ENCODE measurements at places on chromosomes 6 and 20.

DNA sequence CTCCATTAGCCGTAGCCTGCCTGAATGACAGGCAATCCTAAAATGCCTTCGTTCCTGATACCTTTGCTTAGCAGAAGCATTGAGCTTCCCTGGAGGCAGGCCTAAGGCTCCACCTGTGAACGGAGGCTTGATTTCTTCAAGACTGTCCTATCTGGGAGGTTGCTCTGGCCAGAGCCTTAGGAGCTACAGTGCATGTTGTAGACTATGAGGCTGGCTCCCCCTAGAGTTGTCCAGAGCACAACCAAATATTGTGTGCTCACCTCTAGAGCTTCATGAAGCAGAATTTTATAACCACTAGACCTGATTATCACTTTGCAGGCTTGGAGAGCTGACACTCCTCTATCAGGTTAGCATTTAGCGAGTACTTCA is 217.8 kb downstream of the MAFB start:
- no peak for DNase-seq

- DNase-seq = no peak
Observed at GRCh38 chr6:16265351-16266341, 27.3 kb downstream of the GMPR start.

DNA sequence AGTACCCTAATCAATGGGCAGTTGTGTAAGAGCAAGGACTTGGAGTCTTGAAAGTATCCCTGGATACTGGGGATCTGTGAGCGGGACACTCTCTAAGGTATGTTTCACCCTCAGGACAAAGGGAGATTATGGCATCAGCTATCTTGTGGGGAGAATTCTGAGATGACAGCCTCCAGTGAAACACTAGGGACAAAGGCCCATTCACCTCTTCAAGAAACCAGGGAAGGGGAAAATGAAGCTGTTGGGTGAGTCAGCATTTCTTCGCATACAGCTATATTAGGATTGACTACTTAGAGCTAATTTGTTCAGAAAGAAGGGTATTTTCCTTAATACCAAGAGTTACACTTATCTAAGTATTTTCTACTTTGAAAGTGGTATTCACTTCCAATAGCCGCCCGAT is 35.9 kb downstream of the OPN5 start:
- DNase-seq = no peak

- no peak for DNase-seq
Observed at GRCh38 chr6:87932361-87932760, 115.3 kb upstream of the SPACA1 start.

GRCh38 chr20:58233881-58234528 is 5.6 kb upstream of the ANKRD60 start:
- no peak for DNase-seq

- no peak for DNase-seq
Observed at GRCh38 chr6:5343998-5344397, 82.7 kb downstream of the FARS2 start.

GRCh38 chr6:81793821-81794475 is 41.5 kb upstream of the TENT5A start:
- DNase-seq = no peak

DNA sequence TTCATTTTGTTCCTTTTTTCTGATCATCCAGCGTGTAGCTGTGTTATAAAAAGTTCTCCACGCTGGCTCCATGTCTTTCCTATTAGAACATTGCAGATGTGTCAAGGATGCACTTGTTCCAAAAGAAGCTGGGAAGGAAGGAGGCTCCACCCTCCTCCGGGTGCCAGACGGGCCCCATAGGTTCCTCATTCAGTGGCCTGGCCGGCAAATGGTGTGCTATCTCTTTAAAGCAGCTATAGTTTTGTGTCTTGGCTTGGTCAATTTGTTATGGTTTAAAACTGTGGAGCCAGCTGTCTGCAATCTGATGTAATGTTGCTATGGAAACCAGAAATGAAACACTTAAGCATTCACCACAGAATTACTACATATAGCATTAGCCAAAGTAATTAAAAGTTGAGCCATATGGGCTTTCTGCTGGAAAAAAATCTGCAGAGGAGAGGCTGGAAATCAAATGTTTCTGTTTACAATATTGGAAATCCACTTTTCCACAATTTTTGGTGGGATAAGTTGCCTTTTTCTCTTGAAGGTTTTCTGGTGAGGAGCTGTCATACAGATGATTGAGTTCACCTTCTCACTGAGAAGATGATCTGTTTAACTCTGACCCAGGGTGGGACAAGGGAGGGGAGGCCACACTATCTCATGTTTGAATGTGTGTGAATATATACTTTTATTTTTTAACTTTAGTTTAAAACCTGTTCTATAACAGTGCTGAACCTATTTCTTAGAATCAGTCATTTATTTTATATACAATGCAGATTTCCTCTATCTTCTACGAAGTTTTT is 167.4 kb downstream of the SASH1 start:
- DNase-seq = no peak

GRCh38 chr20:50708845-50709635 is 17.7 kb upstream of the RIPOR3 start:
- no peak for DNase-seq

DNA sequence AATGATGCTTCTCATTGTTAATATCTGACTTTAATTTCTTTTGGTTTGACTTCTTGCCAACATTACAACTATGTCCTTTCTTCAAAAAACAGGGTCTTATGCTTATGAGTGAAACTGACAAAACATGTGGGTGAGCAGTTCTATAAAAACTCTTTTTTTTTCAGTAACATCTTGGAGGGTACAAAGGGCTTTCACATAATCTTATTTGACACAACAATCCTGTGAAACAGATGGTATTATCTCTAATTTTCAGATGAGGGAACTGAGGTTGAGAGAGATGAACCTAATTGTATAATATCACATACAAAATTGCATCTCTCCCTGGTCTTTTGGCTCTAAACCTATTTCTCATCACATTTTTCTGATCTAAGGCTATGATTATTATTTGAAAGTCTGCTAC is 38.3 kb downstream of the MAPK14 start:
- DNase-seq = no peak

GRCh38 chr6:118935978-118936703 is 1.2 kb upstream of the MCM9 start:
- no peak for DNase-seq

- DNase-seq = no peak
Observed at GRCh38 chr20:19849341-19850197, 91.5 kb downstream of the RIN2 start.

DNA sequence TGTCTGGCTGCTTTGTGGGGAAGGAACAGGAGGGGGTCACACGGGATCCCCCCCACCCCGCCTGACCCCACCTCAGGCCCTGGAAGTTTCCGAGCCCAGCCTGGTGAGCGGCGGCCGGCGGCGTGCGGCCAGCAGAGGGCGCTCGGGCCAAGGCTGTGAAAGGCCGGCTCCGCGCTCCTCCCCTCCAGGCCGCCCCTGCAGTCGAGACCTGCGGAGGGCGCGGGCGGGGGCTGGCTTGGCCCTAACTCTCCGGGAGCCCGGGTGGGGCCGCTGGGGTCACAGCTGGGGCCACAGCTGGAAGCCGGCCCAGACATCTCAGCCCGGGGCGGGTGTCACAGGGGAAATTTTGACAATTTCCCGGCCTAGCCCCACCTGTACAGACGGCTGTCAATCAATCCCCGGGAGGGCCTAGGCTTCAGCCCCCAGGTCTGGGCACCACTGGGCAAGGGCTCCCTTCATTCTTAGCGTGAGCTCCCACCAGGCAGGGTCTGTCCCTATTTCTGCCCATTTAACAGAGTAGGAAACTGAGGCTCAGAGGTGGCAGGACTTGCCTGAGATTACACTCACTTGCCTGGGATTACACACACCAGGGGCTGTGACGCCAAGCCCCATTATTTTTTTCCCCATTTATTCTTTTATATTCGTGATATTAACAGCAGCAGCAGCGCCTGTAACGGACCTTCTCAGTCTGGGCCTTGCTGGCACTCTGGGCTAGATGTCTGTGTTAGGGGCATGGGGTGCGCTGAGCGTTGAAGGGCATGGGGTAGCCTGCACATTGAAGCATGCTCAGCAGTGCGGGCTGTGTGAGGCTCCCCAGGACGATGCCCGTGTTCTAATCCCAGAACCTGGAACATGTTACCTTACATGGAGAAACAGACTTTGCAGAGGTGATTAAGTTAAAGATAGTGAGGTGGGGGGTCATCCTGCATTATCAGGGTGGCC is 23.0 kb downstream of the ZBP1 start:
- DNase-seq = no peak

GRCh38 chr6:53795340-53795701 is 516 bp downstream of the LRRC1 start:
- no peak for DNase-seq

DNA sequence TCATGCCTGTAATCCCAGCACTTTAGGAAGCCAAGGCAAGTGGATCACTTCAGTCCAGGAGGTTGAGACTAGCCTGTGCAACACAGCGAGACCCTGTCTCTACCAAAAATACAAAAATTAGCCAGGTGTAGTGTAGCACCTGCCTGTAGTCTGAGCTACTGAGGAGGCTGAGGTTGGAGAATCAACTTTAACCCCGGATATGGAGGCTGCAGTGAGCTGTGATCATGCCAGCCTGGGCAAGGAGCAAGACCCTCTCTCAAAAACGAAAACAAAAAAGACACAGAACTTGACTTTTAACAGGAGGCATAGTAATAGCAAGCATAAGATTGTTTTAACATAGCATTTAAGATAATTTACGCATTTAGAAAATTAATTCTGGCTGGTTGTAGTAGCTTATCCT is 32.5 kb downstream of the MYB start:
- DNase-seq = no peak

DNA sequence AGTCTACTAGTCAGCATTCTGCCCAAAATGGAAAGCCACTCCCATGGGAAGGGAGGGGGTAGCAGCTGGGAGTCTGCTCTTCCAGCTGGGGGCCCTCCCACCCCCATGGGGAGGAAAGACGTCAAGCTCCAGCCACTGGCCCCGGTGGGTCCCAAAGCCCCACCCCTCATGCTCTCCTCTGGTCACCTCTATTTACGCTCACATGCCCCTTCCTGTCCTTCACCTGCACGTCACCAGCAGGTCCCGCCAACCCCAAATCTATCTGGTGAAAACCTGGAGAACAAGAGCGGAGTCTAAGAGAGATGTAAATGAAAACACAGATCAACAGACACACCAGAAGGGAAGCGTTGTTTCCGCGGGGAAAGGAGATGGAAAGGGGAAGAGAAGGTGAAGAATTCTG is 30.0 kb upstream of the ZBP1 start:
- no peak for DNase-seq

DNA sequence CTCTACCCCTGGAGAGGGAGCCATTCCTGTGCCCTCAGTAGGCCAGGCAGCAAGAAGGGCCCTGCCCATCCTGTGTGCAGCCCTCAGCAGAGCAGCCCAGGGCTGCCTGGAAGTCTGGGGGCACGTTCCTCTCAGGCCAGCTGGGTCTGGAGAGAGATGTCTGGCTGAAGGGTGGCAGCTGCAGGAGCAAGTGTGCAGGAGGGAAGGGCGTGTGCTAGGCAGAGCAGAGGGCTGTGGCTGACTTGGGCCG is 62.7 kb downstream of the NOL4L start:
- no peak for DNase-seq

DNA sequence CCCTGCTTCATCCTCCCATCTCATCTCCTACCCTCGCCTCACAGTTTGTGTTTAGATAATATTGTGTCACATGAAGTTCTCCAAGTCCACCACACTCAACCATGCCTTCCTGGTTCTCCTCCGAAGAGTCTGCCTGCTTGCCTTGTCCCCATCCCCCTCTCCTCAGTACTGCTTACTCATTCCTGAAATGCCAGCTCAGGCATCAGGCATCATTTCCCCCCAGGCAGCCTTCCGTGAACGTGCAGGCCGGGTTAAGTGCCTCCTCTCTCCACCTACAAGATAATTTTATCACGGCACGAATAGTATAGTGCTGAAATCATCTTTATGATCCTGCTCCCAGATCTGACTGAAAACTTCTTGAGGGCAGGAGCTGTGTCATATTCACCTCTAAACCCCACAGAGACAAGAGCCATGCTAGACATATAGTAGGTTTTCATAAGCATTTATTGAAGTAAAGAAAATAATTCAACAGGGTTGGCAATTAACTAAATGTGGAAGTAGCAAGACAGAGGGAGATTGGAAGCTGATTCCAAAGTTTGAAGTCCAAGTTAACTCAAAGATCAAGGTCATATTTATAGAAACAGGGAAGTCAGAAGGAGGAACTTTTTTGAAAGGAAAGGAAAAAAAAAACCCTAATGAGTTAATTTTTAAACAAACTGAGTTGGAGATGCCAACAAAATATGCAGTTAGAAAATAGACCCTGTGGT is 48.7 kb upstream of the BMP2 start:
- DNase-seq = no peak

- DNase-seq = no peak
Observed at GRCh38 chr6:109782491-109782999, 91.4 kb downstream of the FIG4 start.

DNA sequence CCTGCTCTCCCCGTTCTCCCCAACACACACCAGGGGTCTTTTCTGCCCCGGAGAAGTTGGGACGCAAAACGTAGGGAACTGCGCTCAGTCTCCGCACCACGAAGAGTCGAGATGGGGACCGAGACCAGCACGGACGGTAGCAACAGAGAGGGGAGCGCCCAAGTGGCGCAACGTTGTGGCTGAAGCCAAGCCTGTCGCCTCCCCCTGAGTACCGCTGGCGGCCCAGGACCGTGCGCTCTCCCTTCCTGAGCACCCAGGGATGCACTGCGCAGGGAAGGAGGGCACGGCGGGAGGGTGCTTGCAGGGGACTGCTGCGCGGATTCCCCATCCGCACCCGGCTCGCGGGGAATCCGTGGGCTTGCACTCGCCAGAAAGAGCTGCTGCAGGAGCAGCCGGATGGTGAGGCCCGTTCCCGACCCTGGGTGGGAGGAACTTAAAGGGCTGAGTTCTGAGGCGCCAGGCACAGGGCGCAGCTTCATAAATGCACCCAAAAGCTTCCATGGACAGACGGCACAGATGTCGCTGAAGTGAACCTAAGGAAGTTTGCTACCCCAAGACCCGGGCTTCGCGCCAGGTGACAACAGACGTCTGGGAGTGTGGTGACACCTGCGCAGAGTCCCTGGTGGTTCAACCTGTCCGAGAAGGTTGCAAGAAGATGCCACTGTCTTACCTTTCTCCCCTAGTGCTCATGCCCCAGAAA is 178.7 kb downstream of the TBXT start:
- DNase-seq = no peak

Data from cortex of kidney (tissue), 1 donor.